ENCODE measurements at places on chromosomes 11 and 22. TPM values are rescaled to one million over a fixed set of nuclear protein-coding genes. Genes with fewer than 3 reads are reported as not detected.

Gene UBASH3B
- total RNA-seq, result 26.6 TPM

Gene WNT11
- total RNA-seq, result not detected

Gene DGAT2
- 1.3 TPM for total RNA-seq

Gene MMP27
- total RNA-seq, result not detected

Gene SPI1
- total RNA-seq, result not detected

Gene OR52E8
- total RNA-seq, result not detected

Gene MUC15
- total RNA-seq, result not detected

Gene FADS3
- total RNA-seq, result 117 TPM

Gene CTNND1
- total RNA-seq, result 93.8 TPM

Gene CBLIF
- not detected for total RNA-seq

Gene CASP1
- 8.5 TPM for total RNA-seq

Gene HOATZ
- under 0.01 TPM for total RNA-seq

Gene ZNF74
- 10.3 TPM for total RNA-seq

Gene RNF26
- total RNA-seq, result 7.2 TPM

Gene ABTB2
- total RNA-seq, result 2.8 TPM

Gene DERL3
- total RNA-seq, result 0.44 TPM

Gene NCAM1
- 35.1 TPM for total RNA-seq

Gene MS4A12
- total RNA-seq, result not detected

Gene CKAP5
- total RNA-seq, result 135 TPM

Gene KLHDC7B
- total RNA-seq, result 0.11 TPM

Gene ZNF202
- total RNA-seq, result 11.4 TPM

Gene OR8B12
- not detected for total RNA-seq

Gene PRDM10
- 7.9 TPM for total RNA-seq

Gene TSPAN32
- under 0.01 TPM for total RNA-seq

Gene CCDC81
- total RNA-seq, result 2.7 TPM

Measured in uterine smooth muscle cell (primary cell).